ENCODE measurements at places on chromosomes 13 and 19.

DNA sequence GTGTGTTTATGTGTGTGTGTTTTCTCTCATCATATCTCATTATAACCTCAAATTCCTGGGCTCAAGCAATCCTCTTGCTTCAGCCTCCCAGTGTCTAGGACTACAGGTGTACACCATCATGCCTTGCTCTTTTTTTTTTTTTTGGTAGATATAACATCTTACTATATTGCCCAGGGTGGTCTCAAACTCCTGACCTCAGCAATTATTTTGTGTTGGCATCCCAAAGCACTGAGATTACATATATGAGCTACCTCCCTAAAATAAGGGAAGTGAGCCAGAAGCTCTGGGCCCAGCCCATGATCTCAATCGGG, 448 bp upstream of the ZNF543 start:
- no peak for DNase-seq

DNA sequence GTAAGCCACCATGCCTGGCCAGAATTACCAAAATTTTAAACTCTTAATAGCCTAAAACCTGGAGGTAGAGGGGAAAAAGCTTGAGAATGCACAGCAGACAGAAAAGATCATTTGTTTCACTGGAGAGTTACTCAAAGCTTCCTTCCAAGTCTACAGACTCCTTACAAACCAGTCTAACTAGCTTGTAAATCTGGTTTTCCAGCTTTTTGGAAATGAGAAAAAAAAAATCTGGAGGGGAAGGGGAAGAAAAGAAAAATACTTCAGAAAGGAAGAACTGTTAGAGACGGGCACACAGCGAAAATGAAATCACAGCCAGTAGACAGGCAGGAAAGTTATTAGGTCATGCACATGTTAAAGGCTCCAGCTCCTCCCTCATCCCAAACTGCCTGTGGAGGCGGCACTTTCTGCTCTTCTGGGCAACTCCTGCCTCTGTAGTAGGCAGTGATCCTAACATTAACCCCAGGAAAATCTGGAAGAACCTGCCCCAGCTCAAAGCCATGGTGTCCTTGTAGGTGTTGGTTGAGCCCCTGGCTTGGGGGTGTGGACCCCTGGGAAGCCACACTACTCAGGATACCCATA, 17.3 kb downstream of the PARP4 start:
- no peak for DNase-seq

- no peak for DNase-seq
These were observed 1541.0 kb downstream of the SLITRK5 start for GRCh38 chr13:89212186-89212585.

DNA sequence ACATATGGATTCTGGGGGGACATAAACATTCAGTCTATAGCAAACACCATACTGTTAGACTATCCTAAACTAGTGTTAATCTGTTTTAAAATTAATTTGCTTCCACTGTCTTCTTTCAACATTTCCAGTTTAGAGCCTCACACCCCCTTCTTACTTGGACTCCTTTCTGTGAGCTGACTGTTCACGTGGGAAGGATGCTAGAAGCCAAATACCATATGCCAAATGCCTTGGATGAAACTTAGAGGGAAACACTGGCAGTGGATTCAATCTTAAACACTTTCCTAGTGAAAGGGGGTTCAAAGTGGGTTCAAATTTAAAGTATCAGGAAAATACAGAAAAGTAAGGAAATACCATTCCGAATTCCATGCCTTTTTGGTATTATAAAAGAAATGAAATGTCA, 113.6 kb downstream of the HS6ST3 start:
- DNase-seq: no peak

DNA sequence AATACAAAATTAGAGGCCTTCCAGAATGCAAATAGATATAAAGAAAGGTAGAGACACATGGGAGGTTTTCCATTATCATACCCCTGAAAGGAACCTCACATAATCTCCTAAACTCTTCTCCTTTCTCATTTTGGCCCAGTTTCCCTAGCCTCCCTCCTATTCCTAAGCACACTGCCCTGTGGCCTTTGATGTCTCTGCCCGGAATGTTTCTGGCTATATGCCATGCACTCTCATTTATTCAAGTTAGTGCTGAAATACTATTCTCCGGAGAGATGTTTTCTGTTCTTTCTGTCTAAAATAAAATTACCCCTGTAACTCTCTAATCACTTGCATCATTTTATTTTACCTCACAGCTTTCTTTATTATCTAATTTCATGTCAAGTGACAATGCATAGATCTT, 1287.7 kb downstream of the SLITRK5 start:
- no peak for DNase-seq

DNA sequence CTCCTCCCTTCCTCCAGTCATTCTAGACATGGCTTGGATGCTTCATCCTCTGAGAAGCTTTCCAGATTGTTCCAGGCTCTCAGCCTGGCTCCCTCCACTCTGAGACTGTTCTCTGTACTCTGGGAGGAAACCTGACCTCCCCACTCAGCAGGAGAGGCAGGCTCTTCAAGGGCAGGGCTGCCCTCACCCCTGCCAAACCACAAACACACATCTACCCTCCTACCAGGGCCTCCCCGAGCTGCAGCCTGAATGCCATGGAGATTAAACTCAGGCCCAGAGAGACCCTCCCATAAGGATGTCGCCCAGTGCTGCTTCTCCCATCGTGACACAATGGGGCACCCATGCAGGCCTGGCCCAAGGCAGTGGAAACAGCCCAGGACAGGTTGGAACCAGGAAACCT, 16.2 kb downstream of the NUMBL start:
- no peak for DNase-seq

DNA sequence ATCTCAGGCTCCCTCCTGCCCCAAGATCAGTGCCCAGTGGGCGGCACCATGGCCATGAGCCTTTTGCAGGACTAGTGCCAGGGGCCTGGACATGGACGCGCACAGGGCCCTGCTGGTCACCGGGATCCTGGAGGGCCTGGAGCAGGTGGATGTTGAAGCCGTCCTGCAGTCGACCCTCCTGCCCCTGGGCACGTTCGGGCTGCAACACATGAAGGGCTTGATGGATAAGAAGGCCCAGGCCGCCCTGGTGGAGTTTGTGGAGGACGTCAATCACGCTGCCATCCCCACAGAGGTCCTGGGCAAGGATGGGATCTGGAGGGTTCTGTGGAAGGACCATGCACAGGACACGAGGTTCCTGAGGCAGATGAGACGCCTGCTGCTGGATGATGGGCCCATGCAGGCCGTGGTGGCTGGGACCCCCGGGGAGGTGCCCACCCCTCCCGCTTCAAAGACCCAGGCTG, 38.0 kb upstream of the PNMA8B start:
- no peak for DNase-seq

DNA sequence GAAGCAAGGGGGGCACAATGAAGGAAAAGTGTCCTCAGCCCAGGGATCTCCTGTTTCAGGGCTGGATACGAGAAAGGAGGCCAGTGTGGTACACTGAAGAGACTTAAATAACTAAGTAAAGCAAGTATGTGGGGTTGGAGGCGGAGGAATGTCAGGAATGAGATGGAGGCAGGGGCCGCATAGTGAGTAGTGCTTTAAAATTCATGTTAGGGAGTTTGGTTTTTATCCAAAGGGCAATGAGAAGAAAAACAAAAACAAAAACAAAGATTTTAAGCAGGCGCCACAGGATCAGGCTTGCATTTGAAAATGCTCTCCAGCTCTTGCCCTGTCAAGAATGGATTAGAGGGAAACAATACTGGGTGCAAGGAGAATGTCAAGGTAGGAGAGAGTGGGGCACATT, 273.4 kb downstream of the DCLK1 start:
- no peak for DNase-seq

- DNase-seq: no peak
These were observed 11.6 kb downstream of the PARP4 start for GRCh38 chr13:24500977-24501376.

- DNase-seq: no peak
These were observed 19.6 kb upstream of the NFIC start for GRCh38 chr19:3346677-3347353.

- no peak for DNase-seq
These were observed 240.8 kb downstream of the TEX29 start for GRCh38 chr13:111561091-111561781.

DNA sequence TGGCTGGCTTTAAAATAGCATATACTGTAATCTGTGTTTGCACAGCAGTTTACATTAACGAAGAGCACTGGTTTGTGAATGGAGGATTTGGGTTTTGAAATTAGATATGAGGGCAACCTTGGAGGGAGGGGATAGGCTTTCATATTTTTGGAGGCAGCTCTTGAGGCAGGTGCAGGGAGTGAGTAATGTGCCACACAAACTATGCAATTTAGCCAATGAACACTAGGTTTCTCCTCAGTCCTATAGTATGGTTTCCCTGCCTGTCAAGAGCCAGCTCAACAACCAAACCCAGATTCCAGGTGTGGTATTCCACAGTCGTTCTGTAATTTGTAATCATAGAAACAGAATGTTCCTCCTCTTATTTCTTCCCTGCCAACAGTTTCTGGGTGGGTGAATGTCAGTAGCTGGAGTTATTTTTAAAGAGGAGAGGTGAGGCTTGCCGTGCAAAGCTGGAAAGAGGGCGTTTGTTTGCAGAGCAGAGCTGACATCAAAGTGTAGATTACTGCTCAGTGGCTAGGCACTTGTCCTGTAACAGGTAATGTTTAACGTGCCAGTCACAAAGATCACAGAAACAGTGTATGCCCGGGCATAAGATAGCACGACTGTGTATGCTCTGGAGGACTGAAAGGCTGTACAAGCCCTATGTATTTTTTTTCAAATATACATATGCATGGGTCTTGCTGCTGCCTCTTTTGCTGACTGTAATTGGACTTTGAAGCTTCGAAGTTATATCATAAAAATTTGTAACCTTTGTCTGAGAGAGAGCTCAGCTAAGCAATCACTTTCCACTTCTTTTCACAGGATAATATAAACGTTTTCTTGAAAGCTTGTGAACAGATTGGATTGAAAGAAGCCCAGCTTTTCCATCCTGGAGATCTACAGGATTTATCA, 124.2 kb downstream of the LMO7 start:
- DNase-seq: peak; percentile 93

DNA sequence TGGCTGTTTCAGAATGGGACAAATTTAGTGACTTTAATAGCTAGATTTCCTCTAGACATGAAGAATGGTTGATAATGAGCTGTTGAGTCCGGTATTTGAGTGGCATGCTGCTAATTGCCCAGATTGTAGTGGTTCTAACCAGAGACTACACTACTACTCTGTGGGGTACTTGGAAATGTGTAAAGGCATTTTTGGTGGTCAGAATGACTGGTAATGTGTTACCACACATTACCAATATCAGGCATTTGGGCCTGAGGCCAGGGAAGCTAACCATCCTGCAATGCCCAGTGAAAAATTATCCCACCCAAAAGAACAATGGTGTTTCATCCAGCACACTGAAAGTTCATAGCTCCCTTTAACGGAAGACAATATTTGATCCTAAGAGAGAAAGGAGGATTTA, 17.5 kb upstream of the N4BP2L1 start:
- no peak for DNase-seq

GRCh38 chr13:77919246-77919920, 752 bp upstream of the EDNRB start:
- no peak for DNase-seq

GRCh38 chr13:97234236-97234635, 12.1 kb downstream of the MBNL2 start:
- peak; percentile 70 for DNase-seq

Measured in small intestine (tissue), 16 donors.